Stimulated activated CD8-positive, alpha-beta memory T cell treated with anti-CD3 and anti-CD28 coated beads, Interleukin-4, amount 100 ng/mL, for 4 hours (primary cell): ENCODE measurements at places on chromosomes 5 and 9.

DNA sequence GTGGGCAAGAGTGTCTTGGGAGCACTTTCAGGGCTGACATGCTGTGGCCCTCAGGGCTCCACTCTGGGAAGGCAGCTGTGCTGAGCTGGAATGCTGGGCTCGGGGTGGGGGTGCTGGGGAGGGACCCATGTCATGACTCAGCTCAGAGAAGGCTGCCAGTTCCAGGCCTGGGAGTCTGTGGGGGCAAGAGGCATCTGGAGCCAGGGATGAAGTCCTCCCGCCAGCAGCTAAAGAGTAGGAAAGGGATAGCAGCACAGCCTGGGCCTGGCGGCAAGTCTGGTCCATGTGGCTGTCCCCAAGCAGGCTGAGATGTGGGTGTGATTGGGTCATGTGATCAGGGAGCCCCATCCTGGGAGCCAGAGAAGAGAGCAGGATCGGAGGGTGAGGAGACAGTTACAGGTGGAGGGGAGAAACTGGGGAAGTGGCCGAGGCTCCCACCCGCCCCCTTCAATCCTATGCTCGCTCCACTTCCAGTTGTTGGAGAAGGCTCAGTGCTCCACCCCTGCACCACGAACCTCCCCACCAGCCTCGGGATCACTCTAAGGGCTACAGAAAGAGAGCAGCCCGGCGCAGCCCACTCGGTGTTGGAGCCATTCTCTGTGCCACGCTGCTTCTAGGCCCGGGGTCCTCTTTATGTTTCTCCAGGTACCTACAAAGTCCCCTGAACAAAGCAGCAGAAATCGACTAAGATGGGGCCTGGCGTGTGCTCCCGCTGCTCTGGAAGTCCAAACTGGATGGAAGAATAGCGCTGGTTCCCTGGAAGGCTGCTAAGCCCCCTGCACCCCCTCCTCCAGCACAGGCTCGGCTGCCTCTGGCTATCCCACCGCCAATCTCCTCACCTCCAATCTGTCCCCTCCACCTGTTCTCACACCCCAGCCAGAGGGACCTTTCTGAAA is 12.0 kb downstream of the PDGFRB start:
- DNase-seq: no peak

DNA sequence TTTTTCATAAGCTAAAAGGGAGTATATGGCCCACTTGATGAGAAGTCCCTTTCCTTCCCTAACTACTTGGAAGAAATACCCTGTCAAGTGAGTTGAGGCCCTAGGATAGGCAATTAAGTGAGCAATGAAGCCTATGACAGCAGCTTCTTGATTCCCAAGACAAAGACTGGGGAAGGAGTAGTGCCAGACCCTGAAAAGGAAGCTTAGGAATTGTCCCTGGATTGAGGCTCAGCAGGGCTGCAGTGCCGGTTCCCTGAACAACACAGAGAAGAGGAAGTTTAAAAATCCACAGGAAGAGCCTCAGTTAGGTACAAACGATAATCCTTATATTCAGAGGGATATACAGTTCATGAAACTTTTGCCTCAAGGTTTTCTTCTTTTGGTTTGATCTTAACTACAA is 61.8 kb upstream of the RAD23B start:
- no peak for DNase-seq

DNA sequence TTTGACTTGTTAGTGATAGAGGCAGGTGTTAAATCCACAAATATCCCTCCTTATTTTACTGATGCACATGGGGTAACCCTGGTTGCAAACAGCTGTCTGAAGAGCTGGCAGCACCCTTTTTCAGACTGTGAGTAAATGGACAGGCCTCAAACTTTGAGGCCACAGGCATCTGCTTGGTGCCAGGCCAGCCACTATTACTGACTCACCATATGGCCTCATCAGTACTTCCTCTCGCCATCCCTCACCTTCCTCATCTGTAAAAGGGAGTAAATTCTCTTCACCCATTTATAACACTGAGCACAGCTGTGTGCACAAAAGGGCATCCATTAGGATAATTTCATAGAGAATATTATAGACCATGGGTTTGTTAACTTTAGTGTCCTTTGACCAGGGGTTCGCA is 11.9 kb upstream of the TNIP1 start:
- no peak for DNase-seq

DNA sequence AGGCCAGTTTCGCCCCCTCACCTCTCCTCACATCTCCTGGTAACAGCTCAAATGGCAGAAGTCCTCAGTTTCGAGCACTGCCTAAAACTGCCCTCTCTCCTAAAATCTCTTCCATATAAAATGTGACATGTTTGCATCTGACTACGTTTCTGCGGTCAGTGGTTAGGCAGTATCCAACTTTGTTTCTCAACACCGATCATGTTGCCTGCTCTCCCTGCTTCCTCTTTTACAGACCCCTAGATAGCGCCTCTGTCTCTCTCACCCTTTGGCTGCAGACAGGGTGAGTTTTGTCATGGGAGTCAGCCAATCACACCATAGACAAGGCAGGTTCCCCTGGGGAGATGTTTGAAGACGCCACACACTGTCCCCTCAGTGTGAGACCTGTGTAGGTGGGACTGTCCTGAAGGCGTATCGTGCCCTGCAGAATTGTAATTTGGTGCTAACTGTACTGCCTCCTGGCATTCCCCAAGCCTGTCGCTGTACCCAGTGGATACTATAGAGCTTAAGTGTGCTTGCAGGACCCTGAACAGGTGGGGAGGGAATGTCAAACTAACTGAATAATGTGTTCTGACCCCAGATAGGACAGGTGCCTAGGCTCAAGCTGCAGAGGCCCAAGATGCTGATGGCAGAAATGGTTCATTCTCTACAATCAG is 1.1 kb downstream of the HEXB start:
- DNase-seq: no peak

DNA sequence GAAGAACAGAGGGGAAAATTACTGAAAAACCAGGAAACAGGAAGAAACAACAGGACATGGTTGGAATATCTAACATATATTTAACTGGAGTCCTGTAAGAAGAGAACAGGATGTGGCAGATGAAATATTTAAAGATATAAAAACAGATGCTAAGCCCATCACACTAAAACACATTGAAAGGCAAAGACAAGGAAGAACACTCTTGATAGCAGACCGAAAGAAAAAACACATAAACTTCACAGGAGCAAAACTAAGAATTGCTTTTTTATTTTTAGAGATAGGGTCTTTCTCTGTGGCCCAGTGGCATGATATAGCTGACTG is 324.4 kb upstream of the ARRDC3 start:
- no peak for DNase-seq

- DNase-seq: no peak
Observed at GRCh38 chr9:121450241-121450640, 49.4 kb downstream of the GGTA1 start.

- no peak for DNase-seq
Observed at GRCh38 chr5:96117771-96118651, 156.4 kb upstream of the ELL2 start.

GRCh38 chr9:92564982-92565381 is 29.2 kb upstream of the ECM2 start:
- no peak for DNase-seq

GRCh38 chr5:111950660-111951059 is 193.7 kb upstream of the NREP start:
- no peak for DNase-seq

- no peak for DNase-seq
Observed at GRCh38 chr5:142186857-142187594, 78.4 kb downstream of the NDFIP1 start.

DNA sequence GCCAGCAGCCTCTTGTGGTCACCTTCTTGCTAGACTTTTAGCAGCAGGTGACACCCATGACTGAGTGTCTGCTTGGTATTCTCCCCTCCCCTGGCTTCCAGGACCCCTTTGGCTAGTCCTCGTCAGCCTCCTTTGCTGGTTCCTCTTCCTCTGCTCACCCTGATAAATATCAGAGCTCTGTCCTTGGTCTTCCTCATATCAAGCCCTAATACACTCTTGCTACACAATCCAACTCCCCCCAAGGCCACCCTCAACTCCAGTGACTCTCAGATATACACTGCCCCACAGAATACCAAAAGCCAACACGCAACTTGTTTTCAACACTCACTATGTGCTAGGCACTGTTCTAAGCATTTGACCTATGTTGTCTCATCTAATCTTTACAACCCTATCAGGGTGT is 30.3 kb upstream of the LCP2 start:
- DNase-seq: no peak

DNA sequence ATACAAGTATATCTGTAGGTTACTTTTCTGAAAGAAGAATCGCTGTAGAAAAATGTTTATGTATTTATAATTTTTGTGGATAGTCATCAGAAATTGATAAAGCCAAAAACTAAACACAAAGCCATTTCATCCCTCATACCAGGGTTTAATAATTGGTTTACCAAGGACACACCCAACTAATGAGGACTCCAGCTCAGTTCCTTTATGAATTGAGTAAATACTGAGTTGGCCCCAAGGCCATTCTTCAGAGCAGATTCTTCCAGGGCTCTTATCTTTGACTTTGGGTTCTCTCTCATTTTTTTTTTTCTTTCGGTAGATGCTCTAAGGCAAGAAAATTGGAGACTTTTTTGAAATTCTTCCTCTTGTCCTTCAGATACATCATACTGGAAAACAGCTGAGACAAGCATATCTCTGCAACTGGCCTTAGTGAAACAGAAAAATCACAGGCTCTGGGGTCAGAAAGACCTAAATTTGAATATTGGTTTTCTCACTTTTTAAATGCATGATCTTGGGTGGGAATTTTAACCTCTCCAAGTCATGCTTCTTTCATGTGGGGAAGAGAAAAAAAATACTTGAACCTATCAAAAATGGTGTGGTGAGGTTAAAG is 401.8 kb downstream of the ARHGEF28 start:
- DNase-seq: no peak

- no peak for DNase-seq
Observed at GRCh38 chr5:151427258-151427657, 20.1 kb upstream of the SLC36A1 start.

DNA sequence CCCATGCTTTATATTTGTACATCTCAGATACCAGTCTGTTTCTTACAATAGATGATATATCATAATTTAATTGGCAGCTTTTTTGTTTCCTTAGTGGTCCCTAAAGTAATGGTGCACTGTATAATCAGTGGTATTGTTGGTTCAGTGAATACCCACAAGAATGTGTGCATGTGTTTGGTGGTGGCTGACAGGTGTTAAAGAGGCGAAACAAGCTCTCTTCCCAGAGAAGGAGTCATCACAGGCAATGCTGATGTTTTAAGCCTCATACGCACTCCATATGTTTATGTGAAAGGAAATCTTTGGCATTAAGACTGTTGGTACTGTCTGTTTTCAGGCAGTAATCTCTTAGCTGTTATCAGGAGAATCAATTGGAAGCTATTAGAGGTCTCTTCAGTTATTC is 49.2 kb upstream of the KIAA1958 start:
- DNase-seq: no peak

GRCh38 chr5:138077064-138077696 is 6.7 kb upstream of the WNT8A start:
- DNase-seq: peak; percentile 1
